ENCODE measurements at places on chromosomes 11 and 22.

GRCh38 chr11:45253640-45254039 is 32.5 kb downstream of the SYT13 start:
- DNase-seq = no peak

- DNase-seq = no peak
Measured at GRCh38 chr11:57471496-57471895, 11.2 kb downstream of the RTN4RL2 start.

DNA sequence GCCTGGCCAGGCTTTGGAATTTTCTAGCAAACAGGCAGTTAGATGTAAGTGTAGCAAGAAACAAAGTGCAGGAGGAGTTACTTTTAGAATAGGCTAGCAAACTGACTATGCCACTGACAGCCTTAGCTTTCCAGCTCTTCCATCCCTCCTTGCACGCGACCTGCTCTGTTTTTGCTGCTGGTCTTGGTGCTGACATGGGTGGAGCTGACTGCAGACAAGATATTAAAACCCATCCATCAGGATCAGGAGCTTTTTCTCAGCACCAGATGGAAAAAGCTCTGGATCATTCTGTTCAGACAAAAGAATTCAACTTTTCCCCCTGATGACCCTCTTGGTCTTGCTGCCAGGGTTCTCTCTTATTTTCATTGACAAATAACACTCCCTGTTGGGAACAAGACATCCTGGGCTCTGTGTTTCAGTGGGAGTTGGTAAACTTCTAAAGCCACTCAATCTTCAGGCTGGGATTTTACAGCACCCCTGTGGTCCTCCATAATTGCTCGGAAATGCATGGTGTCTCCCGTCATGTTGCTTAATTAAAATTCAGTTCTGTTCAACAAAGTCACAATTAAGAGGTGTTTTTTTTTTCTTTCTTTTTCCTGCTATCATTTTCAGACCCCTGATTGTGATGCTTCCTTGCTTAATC is 240.0 kb upstream of the LARGE1 start:
- DNase-seq = no peak

- DNase-seq = no peak
Measured at GRCh38 chr11:2277933-2278523, 7.6 kb upstream of the ASCL2 start.
